ENCODE measurements at places on chromosomes 11 and 22.

DNA sequence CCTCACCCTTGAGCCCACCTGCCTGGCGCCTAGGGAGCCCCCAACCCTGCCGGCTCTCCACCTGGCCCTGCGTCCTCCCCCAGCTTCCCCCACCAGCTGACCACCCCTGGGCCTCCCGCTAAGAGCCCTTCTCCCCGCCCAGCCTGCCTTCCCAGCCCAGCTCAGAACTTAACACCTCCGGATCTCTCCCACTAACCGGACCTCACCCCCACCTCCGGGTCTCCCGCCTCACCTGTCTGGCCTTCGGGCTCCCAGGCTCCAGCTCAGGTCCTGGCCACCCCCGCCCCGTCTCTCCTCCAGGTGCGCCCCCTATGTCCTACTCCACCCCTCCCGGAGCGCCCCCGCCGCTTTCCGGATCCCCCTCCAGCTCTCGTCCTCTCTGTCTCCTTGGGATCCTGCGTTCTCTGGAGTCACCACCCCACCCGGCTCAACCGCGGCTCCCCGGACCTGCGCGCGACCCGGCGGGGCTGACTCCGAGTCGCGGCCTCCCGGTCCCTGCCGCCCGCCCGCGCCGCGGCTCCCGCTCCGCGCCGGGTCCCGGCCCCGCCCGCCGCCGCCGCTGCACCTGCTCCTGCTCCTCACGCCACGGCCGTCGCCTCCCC lies at the start of gene KCNJ11:
Gene KCNJ11 (minus strand): TSS at position 51 of the 602 bp plus-strand sequence. CDS start 568 bp downstream, outside the sequence.
- DNase-seq: no peak

DNA sequence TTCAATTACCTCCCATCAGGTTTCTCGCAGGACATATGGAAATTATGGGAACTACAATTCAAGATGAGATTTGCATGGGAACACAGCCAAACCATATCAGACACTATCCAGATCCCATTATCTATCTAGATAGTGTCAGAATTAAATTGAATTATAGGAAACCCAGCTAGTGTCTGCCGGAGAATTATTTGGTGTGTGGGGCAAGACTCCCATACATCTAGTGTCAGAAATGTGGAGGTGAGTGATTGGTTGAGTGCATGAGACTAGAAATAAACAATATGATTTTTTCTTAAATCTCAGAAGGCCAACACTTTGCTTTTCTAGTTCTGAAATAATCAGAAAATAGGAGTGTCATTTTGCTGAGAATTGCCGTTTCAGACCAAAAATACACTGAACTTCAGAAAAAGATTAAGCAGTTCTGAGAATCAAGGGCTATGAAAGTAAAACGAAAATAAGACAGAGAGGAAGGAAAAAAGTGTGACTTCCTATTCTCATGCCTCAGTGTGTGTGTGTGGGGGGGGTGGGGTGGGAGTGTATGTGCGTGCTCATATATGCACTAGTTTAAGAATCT lies 21.3 kb downstream of the CASP12 start:
- DNase-seq: no peak

- no peak for DNase-seq
These were observed 147.8 kb downstream of the ENTHD1 start for GRCh38 chr22:39745789-39746188.

DNA sequence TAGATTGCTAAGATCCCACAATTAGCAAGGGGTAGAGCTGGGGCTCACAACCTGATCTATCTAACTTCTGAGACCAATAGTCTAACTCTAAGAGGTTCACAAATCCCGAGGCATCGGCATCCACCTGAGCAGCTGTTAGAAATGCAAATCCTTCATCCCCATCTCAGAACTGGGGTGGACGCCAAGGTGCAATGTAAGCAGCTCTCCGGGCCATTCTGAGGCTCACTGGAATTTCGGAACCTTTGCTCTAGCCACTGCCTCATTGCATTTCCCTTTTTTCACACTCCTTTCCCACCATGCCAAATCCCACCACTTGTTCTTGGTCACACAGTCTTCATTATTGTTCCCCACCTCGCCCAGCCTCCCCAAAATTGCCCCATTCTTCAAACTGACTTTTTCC lies 29.8 kb downstream of the MAML2 start:
- DNase-seq: no peak
